ENCODE measurements at places on chromosomes 12 and 14.

GRCh38 chr14:50360851-50361250 is 35.8 kb downstream of the CDKL1 start:
- no peak for DNase-seq

- DNase-seq: peak; percentile 25
Measured at GRCh38 chr12:1593174-1594005, 991 bp downstream of the FBXL14 start.

- no peak for DNase-seq
Measured at GRCh38 chr12:19710811-19711793, 271.8 kb downstream of the AEBP2 start.

GRCh38 chr12:464484-465267 is 4.9 kb downstream of the B4GALNT3 start:
- no peak for DNase-seq

DNA sequence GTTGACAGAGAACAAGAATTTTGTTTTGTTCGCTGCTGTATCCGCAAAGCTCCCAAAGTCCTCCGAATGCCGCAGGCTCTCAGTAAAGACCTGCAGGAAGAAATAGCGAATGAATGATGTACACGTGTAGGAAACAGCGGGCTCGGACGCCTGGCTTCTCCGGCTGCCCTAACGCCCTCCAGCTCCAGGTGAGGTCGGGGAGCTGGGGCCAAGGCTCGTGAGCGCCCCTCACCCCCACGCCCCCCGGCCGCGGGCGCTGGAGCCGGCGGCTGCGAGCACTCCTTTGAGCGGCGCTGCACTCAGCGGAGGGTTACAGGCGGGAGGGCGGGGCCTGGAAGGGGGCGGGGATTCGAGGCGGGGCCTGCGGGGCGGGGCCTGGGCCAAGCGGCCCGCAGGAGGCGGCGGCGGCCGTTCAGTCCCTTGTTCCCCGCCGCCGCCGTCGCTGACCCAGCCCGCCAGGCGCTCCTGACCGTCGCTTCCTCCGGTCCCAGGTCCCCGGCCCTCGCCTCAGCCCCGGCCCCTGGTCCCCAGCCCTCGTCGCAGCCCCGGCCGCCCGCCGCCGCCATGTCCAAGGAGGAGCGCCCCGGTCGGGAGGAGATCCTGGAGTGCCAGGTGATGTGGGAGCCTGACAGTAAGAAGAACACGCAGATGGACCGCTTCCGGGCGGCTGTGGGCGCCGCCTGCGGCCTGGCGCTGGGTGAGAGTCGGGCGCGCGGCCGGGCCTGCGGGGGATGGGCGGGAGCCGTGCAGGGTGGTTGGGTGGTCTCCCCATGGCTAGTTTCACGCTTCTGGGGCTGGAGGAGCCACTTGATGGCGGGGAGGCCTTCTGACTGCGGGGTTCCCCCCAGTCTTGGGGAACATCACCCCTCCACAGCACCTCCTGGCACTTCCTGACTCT is at the start of gene AACS:
TSS of gene AACS (plus strand) at position 415 of the 898 bp plus-strand sequence. CDS start at position 565, 150 bp downstream.
- DNase-seq: peak; percentile 71
